ENCODE measurements at places on chromosomes 16 and 17.

GRCh38 chr16:85546585-85547447 is 66.3 kb upstream of the GSE1 start:
- DNase-seq, result no peak

- DNase-seq, result no peak
These were observed 9.2 kb downstream of the FSCN2 start for GRCh38 chr17:81537343-81537855.

DNA sequence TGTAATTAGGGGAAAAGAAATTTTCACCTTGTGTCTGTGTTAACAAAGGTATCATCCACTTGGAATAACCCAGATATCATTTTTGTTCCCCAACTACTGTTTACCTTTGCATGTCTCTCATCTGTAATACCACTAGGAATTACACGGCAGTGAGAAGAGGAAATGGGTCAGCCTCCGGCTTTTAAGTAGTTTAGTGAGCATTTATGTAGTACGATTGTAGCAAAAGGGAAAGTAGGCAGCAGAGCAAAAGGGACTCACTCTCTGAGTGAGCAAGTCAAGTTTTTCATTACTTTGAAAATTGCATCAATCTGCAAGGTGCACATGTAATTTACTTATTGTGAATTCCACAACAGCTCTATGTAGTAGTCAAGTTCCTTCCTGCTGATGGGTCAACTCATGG is 11.2 kb downstream of the PHF12 start:
- DNase-seq, result no peak

DNA sequence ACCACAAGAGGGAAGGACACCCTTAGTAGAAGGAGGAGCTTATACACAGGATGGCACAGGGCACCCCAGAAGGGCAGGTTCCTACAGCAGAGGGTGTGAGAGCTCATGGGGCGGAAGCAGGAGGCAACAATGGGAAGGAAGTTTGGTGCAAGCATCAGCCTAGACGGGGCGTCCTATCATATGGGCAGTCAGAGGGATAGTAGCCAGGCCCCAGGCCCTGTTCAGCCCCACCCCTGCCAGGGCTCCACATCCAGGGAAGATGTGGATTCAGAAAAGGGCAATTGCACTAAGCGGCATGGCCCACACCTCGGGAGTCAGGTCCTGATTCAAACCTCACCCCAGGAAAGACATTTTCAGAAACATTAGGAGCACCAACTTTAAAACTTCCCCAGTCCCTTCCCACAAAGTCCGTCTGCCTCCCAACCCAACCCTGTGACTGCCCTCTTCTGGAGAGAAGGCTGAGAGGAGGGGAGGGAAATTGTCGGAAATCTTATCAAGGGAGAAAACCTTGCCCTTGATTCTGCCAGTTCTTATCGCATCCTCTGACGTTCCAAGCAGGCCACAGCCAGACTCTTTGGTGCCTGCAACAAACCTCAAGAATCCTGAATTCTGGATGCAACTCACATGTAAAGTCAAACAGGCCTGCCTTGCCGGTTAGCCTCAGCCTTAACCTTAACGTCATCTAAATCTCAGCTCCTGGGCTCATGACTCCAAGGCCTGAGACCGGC is 198.8 kb upstream of the CDH5 start:
- DNase-seq, result no peak

DNA sequence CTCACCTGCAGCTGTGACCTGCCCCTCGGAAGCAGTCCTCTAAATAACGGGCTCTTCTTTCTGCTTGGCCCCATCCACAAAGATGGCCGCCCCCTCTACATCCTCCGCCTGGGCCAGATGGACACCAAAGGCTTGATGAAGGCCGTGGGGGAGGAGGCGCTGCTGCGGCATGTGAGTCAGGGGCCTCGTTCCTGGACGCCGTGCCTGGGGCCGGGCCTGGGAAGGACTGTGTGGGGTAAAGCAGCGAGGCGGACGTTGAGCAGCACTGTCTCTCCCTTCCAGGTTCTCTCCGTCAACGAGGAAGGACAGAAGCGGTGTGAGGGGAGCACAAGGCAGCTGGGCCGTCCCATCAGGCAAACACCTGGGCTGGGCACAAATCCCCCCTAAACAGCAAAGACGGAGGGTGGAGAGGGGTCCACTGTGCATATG is 33.1 kb downstream of the NAGPA start:
- DNase-seq, result no peak

All from anterior cingulate cortex (tissue), 58 donors.